Sigmoid colon (tissue), 7 donors: ENCODE measurements at places on chromosomes 13 and 19.
A peak's percentile ranks its signal among the peaks of the same experiment; 100 is the strongest.

- no peak for DNase-seq
These were observed 14.4 kb downstream of the CCDC124 start for GRCh38 chr19:17946965-17947784.

- DNase-seq = peak; percentile 67
These were observed 1.9 kb downstream of the BBC3 start for GRCh38 chr19:47228937-47229675.

GRCh38 chr13:98171900-98172589 is 5.0 kb downstream of the RNF113B start:
- DNase-seq = no peak

- no peak for DNase-seq
These were observed 45.4 kb upstream of the CALM3 start for GRCh38 chr19:46555628-46556280.

DNA sequence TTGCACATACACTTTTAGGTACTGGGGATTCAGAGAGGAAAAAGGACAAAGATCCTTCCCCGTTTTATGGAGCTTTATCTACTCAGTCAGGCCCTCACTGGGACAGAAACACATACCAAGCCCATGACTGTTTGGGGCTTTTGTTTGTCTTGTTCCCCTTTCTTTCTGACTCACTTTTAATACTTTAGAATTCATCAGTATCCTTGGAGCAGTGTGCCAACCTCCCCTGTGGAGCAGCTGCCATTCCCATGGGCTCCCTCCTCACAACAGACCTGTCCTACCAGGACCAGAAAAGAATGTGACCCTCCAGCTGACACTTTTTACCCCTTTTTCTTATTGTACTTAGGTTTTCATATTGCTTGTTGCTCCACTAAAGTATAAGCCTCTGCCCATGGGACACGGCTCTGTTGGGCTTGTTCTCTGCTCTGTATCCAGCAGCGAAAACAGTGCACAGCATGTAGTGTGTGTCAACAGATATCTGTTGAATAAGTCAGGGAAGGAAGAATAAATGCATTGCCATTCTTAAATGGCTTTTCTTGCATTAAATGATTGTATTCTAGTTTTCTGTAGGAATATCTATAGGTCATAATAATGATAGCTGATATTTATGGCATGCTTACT is 431.1 kb downstream of the EFNB2 start:
- no peak for DNase-seq

GRCh38 chr13:33322965-33323668 is 37.6 kb upstream of the STARD13 start:
- DNase-seq = no peak

- no peak for DNase-seq
These were observed 543.0 kb downstream of the IRS2 start for GRCh38 chr13:109243311-109243951.

DNA sequence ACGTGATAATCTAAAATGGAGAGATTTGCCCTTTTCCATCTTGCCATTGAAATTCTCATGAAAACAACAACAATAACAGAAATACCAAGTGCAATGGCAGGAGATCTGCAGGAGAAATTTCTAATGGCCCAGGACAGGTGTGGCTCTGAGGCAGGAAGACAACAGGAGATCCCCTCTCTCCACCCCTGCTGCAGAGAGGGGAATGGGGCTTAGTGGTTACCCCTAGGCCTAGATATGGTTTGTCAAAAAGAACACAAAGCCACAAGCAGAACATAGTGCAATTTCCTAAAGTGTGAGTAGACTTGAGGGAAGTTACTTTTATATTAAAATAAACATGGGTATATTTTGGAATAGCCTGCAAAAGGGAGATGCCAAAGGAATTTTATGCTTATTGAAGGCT is 369.5 kb downstream of the KCNRG start:
- DNase-seq = no peak

DNA sequence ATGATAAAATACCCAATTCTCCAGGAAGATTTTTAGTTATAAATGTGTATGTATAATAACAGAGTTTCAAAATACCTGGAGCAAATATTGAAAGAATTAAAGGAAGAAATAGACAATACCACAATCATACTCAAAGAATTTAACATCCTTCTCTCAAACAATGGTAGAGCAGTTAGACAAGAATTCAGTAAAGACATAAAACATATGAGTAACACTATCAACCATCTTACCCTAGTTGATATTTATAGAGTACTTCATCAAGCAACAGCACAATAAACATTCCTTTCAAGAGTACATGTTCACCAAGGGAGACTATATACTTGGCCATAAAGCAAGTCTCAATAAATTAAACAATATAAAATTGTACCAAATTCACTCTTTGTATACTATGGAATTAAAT is 108.4 kb downstream of the DLEU7 start:
- DNase-seq = no peak

- no peak for DNase-seq
These were observed 65.9 kb downstream of the ENOX1 start for GRCh38 chr13:43720780-43721397.

DNA sequence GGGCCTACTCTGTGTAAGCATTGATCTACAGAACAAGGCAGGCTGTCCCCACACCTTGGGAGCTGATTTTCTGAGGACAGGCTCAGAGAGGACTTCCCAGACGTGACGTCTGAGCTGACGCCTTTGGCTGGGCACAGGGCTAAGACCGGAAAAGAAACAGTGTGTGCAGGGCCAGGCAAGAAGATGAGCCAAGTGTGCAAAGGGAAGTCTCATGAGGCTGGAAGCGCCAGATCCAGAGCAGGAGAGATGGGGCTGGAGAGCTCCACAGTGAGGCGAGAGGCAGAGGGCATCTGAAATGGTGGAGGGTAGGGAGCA is 12.7 kb downstream of the IGLON5 start:
- DNase-seq = no peak

DNA sequence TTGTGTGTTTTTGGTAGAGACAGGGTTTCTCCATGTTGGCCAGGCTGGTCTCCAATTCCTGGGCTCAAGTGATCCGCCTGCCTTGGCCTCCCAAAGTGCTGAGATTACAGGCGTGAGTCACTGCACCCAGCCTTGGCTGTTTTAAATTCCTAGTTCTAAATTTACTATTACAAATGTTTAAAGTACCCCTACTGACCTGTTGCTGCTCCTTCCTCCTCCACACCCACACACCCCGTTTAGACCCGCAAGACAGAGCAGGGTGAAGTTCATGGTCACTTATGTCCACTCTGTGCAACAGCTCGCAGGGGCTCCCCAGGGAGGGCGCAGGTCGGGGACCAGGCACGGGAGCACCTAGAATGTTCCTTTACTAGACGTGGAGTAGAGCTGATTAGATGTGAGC is 28.7 kb downstream of the TMEM161A start:
- no peak for DNase-seq

GRCh38 chr19:45968626-45969025 is 5.0 kb downstream of the NOVA2 start:
- DNase-seq = no peak

- DNase-seq = no peak
These were observed 42.5 kb downstream of the ARHGEF18 start for GRCh38 chr19:7391218-7391670.

GRCh38 chr13:39760521-39760920 is 105.1 kb downstream of the COG6 start:
- DNase-seq = no peak

GRCh38 chr13:107808389-107808788 is 406.9 kb downstream of the LIG4 start:
- no peak for DNase-seq

- no peak for DNase-seq
These were observed 13.2 kb downstream of the SPART start for GRCh38 chr13:36332986-36333385.

DNA sequence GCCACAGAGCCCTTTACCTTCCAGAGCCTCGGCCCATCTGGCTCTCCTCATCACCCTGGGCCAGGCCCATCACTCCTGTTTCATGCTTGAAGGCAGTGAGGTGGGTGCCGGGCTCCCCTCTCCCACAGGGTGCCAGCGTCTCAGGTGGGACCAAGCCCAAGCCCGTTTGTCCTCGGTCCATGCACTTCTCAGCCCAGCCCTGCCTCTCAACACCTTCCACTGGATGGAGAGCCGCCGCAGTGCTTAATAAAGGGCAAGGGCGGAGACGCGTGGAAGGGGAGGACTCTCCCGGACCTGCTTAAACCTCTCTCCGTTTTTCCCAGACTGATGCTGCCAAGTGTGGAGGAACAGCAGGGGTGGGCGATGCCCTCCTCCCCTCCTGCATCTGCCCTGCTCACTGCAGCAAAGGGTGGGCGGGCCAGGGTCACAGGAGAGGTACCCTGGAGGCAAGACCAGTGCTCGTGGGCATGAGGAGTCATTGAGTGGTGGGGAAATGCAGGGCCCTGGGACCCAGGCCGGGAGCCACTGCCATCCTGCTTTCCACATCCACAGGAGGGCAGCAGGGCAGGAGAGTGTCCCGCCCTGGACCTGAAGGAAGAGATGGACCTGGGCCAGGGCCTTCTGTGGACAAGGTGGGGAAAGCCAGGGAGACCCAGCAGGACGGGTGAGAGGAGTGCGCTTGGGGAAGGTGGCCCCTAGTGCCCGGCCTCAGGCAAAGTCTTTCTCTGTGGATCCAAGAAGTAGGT is 9.7 kb upstream of the ATP11A start:
- no peak for DNase-seq

DNA sequence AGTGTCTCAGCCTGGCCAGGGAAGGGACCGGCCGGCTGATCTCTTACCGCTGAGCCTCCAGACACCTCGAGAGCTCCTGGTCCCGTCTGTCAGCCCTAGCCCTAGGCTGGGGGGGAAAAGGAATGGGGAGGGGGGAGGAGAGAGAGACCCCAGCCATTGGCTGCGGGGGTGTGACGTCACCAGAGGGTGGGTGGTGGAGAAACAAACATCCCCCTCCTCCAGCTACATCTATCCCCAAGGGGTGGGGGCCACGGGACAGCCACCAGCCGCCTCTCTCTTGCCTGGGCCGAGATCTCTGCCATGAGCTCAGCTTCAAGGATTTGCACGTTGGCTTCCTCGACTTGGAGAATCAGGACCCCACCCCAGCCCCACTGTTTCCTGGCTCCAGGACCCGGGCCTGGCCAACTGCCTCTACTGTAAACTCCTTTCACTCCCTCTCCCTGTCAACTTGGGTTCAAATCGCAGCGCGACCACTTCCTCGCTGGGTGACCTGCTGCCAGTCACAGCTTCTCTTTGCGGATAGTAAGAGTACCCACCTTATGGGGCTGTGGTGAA is at the start of gene PRX:
PRX (minus strand) TSS at position 88 of the 555 bp plus-strand sequence. CDS start 5,446 bp downstream, outside the sequence.
- DNase-seq = no peak

GRCh38 chr19:30498707-30499106 is 126.5 kb downstream of the ZNF536 start:
- DNase-seq = no peak

DNA sequence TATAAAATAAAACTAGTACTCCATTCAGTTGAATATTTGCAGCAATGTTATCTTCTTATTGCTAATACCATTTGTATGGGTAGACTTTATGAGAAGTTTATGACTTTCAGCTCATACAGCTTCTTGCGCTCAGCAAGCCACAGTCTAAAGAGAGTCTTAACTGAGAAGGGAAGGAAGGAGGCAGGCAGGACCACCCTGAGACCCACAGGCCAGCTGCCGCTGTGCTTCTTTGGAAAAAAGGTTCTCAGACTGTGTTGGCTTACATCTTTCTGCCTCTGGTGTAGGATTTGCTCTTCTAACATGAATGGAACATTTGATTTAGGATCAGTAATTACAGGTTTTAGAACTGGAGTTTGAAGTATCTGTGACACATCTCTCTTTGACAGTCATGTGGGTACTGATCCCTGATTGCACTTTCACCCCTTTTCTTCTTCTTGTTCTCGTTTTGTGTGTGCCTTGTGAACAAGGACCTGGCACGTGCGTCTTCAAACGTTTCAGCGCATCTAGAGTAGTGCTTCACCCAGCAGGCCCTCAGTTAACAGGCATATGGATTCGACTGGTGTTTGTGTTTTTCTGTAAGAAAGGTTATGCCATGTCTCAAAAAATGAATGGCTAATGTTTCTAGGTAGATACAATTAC is 7.1 kb upstream of the GPR18 start:
- no peak for DNase-seq

- DNase-seq = no peak
These were observed 712.0 kb upstream of the GPC6 start for GRCh38 chr13:92514420-92515125.

DNA sequence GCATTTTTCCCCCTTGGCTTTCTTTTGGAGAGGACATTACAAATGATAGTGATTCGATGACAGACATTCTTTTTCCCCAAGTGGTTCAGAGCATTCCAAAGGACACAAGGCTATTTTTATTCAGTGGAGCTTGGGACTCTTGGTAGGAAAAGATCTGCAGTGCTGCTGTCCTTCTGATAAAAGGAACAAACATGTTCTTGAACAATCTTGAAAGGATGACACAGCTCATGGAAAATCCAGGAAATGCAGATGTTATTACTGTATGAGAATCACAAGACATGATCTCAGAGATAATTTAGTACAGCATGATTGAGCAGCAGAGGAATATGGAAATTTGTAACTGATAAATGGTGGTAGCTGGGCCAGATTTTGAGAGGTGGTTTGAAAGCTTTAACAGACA is 96.2 kb upstream of the RFC3 start:
- no peak for DNase-seq

- DNase-seq = no peak
These were observed 22.4 kb downstream of the NAXD start for GRCh38 chr13:110637747-110638146.

DNA sequence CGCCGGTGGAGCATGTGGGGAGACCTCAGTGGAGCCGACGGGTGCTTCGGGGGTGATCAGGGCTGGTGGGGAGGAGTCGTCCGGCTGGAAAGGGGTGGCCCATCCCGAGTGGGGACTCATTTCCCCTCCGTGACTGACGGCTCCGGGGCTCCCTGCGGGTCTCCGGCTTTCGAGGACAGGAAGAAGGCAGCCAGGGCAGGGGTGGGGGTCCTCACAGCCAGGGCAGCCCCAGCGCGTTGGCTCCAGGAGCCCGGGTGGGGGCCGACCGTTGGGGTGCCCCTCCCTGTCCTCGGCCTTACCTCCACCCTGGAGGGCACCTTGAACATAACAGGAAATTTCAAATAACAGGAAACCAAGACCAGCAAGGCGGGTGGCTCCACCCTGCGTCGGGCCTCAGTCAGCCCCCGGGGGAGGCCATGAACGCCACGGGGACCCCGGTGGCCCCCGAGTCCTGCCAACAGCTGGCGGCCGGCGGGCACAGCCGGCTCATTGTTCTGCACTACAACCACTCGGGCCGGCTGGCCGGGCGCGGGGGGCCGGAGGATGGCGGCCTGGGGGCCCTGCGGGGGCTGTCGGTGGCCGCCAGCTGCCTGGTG is at the start of gene S1PR4:
S1PR4 (plus strand) TSS at position 393 of the 596 bp plus-strand sequence; CDS start at position 417, 24 bp downstream.
- DNase-seq = no peak

- no peak for DNase-seq
These were observed 38.7 kb upstream of the SACS start for GRCh38 chr13:23472189-23472588.

GRCh38 chr13:44764302-44764692 is 188.2 kb upstream of the TSC22D1 start:
- DNase-seq = no peak

DNA sequence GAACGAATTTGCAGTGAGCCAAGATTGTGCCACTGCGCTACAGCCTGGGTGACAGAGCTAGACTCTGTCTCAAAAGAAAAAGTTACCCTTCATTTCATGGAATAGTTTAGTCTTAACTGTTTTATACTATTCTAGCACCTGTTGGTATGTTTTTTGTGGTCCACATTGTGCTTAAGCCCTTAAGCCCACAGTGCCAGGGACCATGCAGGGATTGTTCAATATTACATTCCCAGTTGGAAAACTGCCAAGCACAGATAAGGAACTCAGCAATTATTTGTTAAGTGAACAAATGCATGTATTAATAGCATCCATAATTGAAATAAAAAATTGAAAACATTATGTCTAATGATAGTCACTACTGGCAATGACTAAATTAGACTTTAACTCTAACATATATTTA is 193.5 kb downstream of the PCDH17 start:
- DNase-seq = no peak
